Motor neuron (in vitro differentiated cells): ENCODE measurements at places on chromosomes 7 and 10. TPM values are rescaled to one million over a fixed set of nuclear protein-coding genes. Genes with fewer than 3 reads are reported as not detected.

Gene COMTD1
- total RNA-seq, result 7.9 and 10.5 TPM in 2 replicates

DNA sequence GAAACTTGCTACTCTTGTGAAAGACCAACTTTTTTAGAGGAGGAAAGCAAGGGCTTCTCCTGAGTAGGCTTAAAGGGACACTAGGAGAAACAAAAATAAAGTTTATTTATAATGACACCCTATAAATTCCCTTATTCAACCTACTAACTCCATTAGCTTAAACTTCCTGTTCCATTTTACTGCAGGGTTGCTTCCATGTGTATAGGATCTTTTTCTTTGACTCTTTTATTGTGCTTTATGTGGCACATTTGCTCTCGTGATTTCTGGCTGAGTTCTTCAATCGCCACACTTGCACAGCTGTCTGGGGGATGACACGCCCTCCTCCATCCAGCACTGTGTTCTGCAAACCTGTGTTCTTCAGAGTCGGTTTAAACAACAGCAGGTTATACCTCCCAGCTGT is 225.7 kb upstream of the NPVF start:
- no peak for ATAC-seq

Gene MRC1
- 0.08 and 0.09 TPM in 2 replicates for total RNA-seq

DNA sequence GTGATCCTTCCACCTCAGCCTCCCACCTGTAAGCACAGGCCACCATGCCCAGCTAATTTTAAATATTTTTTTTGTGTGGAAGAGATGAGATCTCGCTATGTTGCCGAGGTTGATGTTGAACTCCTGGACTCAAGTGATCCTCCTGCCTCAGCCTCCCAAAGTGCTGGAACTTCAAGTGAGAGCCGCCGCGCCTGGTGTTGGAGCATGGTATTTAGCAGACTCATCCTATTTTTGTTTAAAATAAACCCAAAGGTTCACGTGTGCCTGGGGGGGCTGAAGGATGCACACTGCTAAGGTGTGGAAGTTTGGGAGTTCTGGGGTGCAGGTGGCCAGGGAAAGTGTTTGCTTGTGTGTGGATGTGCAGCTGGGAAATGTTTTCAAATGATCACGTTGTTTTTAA is 18.1 kb downstream of the PDGFA start:
- no peak for ATAC-seq

DNA sequence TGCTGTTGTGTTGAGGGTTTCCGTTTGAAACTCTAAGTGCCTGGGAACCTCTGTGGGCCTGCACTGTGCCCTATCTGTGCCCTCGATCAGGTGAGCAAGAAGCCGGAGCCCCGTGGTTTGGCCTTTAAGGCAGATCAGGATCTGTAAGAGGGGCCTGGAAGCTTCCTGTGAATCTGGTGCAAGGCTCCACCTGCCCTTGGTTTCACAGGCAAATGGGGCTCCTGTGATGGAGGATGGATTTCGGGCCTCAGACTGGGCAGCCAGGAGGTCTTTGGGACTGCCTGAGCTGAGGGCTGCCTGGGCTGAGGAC is 21.6 kb downstream of the SCART1 start:
- no peak for ATAC-seq

Gene ACBD7
- total RNA-seq, result 1.8 and 2.4 TPM in 2 replicates

Gene SLC35B4
- 16.2 and 16.8 TPM in 2 replicates for total RNA-seq

DNA sequence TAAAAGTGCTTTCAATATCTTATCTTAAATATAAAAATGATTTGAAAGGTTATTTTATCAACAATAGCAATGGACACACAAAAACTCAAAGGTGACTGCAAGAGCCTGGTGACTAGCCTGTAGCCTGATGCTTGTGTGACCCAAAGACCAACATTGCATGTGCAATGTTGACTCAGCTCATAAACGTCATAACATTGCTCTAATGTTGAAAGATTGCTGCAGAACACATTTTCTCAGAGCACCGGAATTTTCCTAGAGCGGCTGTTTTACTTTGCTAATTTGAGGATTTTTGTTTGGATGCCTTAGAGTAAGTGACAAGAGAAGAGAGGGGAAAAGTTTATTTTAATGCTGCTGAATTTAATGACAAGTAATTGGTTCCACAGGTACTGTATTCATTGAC is 107.1 kb downstream of the RAB18 start:
- peak; percentile 33 for ATAC-seq

DNA sequence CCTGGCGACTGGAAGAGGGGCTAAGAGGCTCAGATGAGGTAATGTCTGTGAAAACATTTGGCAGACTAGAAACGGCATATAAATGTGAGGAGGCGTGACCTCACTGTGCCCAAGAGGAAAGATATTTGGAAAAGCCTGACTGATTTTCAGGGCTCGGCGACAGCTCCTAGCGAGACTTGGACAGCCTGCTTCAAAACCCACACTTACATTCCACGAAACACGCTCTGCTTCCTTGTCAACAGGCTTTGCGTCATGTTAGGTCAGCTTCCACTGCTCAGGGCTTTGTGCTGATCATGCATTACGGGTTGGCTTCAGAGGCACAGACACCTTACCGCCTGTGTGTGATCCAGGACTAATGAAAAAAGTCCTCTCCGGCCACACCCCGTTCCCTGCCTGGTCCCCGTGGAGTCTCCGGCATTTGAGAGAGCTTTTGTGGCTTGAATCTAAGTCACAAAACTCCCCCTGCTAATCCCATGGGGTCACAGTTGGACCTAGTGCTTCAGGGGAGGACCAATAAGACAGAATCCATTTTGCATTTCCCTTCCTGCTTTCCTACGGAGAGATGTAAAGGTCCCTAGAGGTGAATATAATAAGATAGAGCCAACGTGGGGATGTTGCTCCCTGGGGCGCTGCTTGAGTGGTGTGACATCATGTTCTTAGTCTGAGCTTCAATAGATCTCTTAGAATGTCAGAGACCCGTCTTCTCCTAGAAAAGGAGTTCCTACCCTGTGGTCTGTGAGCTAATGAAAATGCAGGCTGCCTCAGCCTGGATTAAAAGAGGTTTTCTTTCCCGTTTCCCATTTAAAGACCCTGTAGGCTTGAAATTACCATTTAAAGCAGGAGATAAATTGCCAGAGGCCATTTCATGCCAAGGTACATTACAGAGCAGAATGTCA is 25.5 kb downstream of the FGFBP3 start:
- ATAC-seq, result peak; percentile 31

DNA sequence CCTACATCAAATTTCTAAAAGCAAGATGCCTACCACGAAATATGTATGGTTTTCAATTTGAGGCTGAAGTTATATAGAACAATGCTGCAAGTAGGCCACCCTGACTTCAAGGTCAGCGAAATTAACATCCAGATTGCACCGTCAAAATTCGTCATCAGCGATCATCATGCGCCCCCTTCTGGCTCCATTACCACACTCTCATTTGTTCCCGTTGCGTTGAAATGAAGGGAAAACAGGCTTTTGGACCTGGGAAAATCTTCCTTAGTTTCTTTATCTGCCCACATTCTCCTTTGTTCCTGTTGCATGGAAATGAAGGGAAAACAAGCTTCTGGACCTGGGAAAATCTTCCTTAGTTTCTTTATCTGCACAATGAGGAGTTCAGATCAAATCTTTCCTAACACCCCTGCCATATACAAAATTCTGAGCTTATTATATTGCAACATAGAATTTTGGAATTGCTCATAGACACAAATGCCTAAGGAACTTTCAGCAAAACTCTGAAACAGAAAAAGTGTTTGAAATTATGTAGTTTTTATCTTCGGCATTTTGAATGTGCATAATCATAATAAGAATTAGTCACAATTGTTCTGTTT is 98.2 kb upstream of the PRKCQ start:
- no peak for ATAC-seq

GRCh38 chr7:117270371-117270770 is 52.5 kb downstream of the WNT2 start:
- ATAC-seq, result no peak

DNA sequence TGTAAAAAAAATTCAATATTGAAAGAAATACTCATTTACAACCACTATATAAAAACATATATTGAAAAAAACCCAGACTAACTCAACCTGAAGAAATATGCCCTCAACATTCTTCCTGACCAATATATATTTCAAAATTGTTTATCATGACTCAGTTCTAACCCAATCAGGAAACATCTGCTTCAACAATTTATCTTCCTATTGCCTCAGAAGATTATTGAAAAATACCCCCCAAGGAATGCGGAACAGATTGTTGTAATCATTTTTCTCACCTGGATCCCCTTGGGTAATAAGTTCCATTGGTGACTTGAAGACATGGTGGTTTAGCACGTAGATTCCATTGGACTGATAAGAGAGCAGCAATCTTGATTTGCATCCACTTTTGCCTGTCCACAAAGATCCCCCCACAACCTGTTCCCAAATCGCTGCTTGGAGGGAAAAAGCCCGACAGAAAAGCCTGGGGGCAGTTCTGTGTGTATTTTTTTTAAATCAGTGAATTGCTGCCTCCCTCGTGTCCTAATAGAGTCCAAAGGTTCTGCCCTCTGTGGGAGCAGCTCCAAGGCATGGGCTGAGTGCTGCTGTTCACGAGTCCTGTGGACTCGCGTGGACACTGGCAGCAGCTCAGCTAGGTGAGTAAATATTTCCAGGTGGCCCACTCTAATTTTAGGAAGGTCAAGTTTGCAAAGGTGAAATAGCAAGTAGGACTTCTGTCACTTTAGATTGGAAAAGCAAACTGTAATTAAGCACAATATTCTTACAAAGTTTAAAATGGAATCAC is 5.9 kb upstream of the INHBA start:
- no peak for ATAC-seq

DNA sequence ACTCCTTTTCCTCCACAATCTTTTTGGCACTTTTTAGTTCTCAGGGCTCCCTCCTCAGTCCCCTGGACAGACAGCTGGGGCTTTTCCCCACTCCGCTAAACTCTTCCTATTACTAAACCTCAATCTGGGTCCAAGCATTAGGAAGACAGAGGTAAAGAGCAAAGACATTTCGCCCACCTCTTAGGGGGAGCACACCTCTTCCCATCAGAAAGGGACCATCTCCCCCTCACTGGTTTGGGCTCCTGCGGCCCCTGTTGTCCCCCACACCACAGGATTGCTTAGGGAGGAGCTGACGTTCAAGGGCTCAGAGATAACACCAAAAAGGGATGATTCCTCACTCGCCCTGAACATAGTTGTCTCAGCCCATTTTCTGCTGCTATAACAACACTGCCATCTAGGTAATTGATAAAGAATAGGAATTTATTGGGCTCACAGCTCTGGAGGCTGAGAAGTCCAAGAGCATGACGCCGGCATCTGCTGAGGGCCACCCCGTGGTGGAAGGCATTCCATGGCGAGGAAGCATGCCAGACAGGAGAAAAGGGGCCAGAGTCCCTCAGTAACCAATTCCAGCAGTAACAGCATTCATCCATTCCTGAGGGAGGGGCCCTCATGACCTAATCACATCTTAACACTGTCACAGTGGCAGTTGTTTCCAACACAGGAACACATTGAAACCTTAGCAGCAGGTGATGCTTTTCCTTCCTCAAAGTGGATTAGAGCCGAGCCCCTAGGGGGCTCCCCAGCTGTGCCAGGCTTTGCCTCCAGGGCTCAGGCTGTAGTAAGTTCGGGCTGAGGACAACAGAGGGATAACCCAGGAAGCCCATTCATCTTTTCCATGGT is 209.6 kb downstream of the EBF3 start:
- no peak for ATAC-seq

Gene PSPH
- total RNA-seq, result 30.2 and 33.0 TPM in 2 replicates

- ATAC-seq, result no peak
These were observed 108.0 kb downstream of the RNLS start for GRCh38 chr10:88474884-88475844.

DNA sequence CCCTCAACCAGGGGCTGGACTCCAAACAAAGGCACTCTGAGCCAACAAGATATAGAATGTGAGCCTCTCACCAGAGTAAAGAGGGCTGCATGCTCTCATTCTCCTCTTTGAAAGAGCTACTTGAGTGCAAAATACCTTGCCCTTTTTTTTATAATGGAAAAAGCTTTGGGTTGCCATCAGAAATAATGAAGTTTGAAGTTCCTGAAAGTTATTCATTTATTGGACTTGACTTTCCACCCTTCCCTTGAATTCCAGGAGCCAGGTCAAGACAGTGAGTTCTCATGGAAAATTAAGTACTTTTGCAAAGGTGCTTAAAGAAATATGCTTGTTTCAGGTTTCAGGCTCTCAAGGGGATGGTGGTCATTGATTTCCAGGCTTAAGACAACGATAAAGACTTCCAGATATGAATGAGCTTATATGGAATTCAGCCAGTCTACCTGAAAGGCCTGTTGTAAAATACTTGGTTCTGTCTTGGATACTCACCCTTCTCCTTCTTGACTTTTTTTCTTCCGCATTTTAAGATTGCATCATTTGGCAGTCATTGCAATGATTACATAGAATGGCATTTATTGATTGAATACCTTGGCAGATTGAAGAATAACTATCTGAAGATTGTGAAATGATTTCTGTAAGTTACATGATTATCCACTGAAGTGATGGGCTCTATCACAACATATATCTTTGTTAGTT is 696.4 kb downstream of the INHBA start:
- ATAC-seq, result no peak

DNA sequence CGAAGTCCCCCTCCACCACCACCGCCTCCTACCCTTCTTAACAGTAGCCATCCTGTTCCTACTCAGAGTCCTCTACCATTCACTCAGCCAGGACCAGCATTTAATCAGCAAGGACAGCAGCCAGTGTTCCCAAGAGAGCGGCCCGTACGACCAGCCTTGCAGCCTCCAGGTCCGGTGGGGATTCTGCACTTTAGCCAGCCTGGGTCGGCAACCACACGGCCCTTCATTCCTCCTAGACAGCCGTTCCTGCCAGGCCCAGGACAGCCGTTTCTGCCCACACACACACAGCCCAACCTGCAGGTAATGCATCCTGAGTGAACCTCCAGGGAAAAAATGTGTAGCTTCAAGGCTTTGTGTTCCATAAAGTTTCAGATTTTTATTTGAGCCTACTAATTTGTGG is 74.2 kb downstream of the SHH start:
- no peak for ATAC-seq

- no peak for ATAC-seq
These were observed 8.7 kb downstream of the GPR146 start for GRCh38 chr7:1053002-1053411.

DNA sequence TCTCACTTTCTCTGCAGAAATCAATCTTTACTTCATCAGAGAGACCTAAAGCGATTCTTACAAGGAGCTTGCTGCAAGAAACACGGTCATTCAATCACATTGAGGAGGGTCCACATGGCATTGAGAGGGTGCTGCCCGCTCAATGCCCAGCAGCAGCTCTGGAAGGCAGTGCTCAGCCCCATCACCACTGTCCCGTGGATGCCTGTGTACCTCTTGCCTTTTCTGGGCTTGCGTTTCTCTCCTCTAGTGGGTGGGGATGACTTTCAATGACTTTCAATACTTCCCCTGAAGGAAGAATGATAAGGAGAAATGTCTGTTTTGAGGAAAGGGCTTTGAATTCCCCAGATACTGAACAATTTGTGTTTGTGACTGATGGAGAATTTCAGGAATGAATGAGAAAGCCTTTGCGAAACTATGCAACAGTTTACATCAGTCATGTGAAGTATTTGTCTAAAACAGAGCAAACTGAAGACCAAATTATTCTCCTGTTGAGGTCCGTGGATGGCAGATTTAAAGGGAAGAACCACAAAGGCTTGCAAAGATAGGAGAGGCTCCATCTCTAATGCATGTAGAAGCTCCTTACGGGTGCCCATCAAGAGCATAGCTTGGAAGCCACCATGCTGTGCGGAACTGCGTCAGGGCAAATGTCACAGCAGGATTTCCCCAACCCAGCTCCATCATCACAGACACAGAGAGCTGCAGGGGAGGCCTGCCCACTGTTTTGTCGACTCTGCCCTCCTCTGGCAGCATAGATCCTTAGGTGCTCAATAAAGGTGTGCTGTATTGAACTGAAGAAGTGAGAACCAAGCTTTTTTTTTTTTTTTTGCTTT is 6.6 kb upstream of the ZNF22 start:
- ATAC-seq, result no peak
